GM12865 (cell line): ENCODE measurements at places on chromosomes 11 and 22.

DNA sequence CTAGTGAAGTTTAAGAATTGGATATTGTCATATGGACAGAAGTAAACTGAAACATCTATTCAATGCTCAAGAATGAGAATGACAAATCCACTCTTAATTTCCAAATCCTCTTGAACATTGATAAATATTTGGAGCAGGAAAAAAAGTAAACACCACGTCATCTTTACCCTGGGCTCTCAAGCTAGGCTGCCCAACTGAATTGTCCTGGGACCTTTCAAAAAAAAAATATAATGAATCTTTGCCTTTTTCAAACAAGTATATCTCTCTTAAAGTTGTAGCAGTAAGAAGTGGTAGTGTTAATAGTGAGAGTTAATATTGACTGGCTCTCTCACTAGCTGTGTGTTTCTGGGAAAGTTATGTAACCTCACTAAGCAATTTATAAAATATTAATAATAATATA is 374.3 kb downstream of the LRRC4C start:
- DNase-seq: no peak

- DNase-seq: no peak
Measured at GRCh38 chr11:11708256-11708655, 86.5 kb upstream of the GALNT18 start.

DNA sequence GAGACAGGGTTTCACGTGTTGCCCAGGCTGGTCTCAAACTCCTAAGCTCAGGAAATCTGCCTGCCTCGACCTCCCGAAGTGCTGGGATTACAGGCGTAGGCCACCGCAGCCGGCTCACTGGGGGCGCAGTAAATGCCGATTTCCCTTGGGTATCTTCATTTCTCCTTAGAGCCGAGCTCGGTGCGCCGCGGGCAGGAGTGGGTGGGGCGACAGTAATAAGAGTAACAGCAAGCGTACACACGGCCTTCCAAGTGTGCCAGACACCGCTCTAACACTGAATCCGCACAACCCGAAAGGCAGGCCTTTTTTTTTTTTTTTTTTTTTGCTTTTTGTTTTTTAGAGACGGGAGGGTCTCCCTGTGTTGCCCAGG is 500 bp upstream of the ADSL start:
- DNase-seq: peak; percentile 68

DNA sequence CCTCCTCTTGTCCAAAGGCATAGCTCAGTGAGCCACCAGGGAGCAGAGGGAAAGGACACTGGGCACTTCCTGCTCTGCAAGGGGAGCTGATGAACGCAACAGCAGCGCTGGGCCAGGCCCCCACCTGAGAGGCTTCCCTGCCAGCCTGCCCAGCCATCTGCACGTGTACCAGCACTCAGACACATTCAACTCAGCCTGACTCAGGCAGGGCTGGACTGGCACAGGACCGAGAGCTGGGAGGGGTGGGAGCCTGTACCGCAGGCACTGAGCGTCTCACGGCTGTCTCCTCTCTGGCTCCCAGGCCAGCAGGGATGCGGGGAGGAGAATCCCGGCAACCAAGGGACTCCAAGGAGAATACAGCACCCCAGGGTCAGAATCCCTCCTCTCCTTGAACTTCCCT is 411.8 kb downstream of the CTTN start:
- DNase-seq: no peak

DNA sequence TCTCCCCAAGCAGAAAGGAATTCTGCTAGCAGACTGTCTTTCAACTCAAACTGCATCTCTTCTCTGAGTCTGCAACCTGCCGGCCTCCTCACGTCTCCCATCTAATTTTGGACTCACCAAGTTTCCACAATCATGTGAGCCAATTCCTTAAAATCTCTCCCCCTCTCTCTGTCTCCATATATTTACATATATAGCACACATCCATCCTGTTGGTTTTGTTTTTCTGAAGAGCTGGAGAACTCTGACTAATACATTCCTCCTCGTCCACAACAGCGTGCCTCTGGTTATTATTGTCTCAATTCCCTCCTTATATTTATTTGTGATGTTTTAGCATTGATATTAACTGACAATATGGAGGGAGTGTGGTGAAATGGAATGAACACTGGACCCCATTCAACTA is 29.6 kb upstream of the FJX1 start:
- no peak for DNase-seq

GRCh38 chr22:45866646-45867117 is 110.3 kb downstream of the WNT7B start:
- DNase-seq: no peak

DNA sequence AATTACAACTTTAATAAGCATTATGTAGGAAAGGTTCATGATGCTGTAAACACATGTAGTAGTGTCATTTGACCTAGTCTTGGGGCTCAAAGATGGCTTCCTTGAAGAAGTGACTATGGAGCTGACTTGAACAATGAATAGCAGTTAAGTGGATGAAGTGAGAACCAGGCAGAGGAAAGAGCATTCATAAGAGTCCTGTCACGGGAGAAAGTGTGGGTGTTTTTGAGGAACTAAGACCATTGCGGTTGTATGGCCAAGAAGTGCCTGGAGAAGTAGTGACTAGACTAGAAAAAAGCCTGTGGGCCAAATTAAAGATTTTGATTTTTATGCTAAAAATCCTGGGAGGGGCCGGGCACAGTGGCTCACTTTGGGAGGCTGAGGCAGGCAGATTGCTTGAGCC is 7.2 kb upstream of the IL18BP start:
- peak; percentile 88 for DNase-seq
